ENCODE measurements at places on chromosomes 13 and 19.

GRCh38 chr13:34256236-34256635 lies 438.3 kb downstream of the RFC3 start:
- no peak for DNase-seq

GRCh38 chr19:8630796-8631424 lies 477 bp downstream of the NFILZ start:
- no peak for DNase-seq

DNA sequence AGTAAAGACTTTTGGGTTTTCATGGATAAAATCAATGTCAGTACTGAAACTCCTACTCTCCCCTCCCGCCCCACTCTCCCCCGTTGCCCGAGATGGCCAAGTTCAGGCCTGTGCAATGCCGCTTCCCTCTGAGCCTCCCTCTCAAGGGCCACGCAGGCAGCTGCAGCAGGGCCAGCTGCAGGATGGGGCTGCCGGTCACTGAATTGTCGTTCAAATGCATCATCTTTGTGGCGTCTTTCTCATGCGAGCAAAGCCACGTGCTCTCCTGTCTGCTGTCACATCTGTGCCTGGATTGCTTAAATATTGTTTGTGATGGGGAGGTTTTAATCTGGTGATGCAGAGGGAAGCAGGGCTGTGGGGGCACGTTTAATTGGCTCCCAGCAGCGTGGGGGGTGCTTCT lies 26.6 kb downstream of the SHISA2 start:
- DNase-seq = no peak

- DNase-seq = no peak
These were observed 6.3 kb downstream of the PLIN3 start for GRCh38 chr19:4861147-4861546.

GRCh38 chr19:45202637-45203036 lies 24.1 kb downstream of the BLOC1S3 start:
- no peak for DNase-seq

GRCh38 chr13:70964874-70965273 lies 856.6 kb upstream of the KLHL1 start:
- no peak for DNase-seq

GRCh38 chr13:100944791-100945345 lies 270.3 kb upstream of the TMTC4 start:
- DNase-seq = no peak

GRCh38 chr13:56187331-56187730 lies 953.4 kb upstream of the PRR20A start:
- DNase-seq = no peak

GRCh38 chr19:17402982-17403855 lies 2.2 kb downstream of the BST2 start:
- no peak for DNase-seq

Data from NCI-H774 (cell line).